ENCODE measurements at places on chromosomes 6 and 20.

DNA sequence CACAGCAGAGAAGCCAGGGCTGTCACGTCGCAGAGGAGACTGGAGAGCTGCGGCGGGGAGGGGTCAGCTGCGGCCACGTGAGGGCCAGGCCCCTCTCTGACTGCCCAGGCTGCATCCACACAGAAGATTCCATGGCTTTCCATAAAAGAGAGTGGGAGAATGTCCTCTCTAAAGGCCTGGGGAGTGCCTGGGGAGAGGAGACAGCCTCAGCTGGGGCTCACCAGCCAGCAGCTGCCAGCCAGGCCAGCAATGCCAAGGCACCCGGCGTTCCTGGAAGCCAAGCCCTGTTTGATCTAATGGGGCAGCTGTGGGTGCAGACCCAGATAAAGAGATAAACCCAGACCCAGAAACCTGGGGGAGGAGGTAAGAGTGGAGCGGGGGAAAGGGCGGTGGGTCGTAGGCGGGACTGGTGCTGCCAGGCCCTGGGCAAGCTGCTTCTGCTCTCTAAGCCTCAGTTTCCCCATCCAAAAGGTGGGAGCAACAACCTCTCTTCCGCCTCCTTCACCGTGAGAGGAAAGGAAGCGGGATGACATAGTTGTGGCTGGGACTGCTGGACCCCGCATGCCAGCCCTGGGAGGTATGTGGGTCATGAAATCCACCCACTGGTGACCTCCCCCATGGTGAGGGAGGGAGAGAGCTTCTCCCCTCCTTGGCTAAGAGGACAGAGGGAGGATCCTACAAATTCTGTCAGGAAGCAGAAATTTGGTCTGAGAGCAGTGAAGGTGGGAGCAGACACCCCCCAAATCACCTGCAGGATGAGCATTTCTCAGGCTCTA is 3.1 kb upstream of the OSBPL2 start:
- DNase-seq: no peak

DNA sequence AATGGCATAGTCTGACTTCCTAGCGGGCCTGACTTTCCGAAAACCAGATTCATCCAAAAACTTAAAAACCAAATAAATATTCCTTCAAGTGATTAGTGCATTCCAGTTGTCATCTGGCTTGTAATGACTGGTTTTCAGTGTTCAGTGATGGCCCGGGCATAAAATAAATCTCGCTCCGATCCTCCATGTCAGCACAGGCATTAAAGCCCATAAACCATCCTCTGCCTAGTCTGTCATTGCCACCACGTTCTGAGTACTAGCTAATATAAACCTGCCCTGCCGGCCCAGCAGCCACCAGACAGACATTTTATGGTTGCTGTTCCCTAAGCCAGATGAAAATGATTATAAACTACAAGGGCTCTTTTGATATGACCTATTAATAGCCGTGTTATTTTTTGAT is 232.3 kb upstream of the GMDS start:
- no peak for DNase-seq

- DNase-seq: no peak
Measured at GRCh38 chr6:6714953-6715352, 126.4 kb downstream of the LY86 start.

DNA sequence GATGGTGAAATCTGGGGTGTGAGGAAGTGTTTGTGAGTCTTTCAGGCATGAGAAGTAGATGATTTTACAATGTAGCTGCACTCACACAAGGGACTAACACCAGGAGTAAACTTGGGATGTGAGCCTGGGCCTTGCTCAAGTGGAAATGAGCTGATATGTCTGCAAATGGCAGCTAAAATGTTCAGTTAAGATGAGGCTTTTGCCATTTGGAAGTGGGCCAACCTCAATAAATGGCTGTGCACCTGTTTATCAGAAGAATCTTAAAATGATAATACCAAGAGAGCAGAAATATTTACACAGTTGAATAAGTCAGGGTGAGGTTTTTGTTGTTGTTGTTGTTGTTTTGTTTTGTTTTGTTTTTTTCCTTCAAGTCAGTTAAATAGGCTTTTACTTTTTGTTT is 25.7 kb upstream of the KLHL31 start:
- DNase-seq: no peak

DNA sequence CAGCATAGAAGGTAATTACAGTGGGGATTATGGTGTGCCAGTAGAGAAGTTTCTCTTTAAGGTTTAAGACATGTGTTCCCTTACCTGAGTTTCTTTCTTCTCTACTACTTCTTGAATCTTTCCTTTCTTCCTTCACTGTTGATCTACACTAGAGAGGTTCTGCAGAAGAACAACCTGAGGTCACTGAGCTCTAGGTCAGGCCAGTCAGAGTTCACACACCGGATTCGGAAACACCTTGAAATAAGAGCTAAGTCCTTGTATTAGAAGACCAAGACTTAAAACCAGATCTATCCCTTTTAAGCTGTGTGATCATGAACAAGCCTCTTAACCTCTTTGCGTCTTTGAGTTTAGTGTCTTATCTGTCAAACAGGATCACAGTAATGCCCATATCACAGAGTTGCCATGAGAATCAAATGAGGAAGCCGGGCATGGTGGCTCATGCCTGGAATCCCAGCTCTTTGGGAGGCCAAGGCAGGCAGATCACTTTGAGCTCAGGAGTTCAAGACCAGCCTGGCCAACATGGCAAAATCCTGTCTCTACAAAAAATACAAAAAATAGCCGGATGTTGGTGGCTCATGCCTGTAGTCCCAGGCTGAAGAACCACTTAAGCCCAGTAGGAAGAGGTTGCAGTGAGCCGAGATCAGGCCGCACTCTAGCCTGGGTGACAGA is 22.0 kb upstream of the TGM3 start:
- no peak for DNase-seq

DNA sequence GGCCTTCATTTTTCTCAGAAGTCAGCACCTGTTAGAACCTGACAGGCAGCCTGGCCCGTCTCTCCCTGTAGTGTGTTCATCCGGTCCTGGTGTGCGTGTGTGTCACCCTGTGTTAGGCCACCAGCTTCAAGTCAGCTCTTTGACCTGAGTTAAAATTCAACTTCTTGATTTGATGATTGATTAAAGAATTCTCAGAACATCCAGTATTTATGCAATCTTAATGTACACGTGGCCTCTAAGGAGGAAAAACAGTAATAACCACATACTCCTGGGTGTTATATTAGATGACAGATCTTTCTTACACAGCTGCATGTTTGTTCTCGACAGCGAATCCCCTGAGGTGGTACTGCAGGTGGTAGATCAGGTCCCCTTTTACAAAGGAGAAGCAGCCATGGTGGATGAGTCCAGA is 19.1 kb upstream of the TMEM217 start:
- DNase-seq: no peak

DNA sequence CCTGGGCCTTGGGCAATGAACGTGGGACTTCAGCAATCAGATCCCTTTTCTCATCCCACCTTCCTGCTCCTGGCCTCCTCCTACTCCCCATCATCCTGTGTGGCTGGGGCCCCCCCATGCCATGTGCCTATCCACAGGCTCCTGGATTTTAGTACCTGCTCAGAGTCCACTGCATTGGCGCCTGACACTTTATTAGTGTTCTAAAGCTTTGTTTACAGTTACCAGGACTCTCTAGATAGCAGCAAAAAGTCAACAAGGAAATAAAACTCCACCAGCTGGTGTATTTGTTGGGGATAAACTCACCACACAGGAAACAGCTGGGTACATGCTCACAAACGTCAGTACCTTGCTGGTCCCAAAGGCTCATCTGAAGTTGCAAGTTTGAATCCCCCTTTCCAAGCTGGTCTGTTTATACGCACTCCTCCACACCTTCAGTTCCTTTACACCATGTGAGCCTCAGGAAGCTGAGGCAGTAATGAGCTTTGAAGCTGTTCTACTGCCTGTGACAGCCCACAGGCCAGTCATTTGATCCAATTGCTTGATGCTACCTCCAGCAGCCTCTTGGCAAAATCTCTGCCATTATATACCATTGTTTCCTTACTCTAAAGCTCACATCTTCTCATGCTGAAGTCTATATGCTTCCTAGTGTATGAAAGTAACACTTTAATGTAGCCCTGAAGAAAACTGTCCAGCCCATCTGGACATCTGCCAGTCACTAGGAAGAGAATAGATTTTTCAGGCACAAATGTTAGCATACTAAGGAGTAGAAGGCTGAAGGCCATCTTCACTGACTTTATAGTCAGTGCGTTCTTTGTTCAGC is 76.6 kb downstream of the ANKEF1 start:
- no peak for DNase-seq

- no peak for DNase-seq
Measured at GRCh38 chr6:53765270-53765669, 29.5 kb upstream of the LRRC1 start.

GRCh38 chr6:118939683-118940082 is 4.7 kb upstream of the MCM9 start:
- no peak for DNase-seq

- DNase-seq: no peak
Measured at GRCh38 chr6:87200469-87201175, 45.3 kb downstream of the ZNF292 start.

- DNase-seq: no peak
Measured at GRCh38 chr6:9979996-9980395, 434.9 kb downstream of the TFAP2A start.

GRCh38 chr6:4259391-4259790 is 124.0 kb upstream of the ECI2 start:
- no peak for DNase-seq

- DNase-seq: no peak
Measured at GRCh38 chr20:1827974-1828785, 67.0 kb upstream of the SIRPA start.

DNA sequence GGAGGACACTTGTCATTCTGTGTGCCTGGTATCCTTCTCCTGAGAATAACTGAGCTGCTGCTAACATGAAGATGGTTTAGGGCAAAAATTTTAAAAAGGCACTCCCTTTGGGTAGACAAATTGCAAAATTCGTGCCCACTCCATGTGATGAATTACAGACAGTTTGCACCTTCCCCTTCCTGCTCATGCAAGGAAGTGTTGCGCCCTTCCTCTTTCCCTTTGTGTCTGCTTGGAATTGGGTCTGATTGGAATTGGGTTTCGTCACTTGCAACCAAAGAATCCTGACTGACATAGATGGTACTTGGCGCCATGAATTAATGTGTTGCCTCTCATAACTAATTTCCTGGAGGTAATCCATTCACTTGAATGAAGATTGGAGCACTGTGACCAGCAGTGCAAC is 62.3 kb upstream of the SHLD1 start:
- no peak for DNase-seq

- no peak for DNase-seq
Measured at GRCh38 chr6:35668096-35668495, 20.6 kb downstream of the FKBP5 start.

DNA sequence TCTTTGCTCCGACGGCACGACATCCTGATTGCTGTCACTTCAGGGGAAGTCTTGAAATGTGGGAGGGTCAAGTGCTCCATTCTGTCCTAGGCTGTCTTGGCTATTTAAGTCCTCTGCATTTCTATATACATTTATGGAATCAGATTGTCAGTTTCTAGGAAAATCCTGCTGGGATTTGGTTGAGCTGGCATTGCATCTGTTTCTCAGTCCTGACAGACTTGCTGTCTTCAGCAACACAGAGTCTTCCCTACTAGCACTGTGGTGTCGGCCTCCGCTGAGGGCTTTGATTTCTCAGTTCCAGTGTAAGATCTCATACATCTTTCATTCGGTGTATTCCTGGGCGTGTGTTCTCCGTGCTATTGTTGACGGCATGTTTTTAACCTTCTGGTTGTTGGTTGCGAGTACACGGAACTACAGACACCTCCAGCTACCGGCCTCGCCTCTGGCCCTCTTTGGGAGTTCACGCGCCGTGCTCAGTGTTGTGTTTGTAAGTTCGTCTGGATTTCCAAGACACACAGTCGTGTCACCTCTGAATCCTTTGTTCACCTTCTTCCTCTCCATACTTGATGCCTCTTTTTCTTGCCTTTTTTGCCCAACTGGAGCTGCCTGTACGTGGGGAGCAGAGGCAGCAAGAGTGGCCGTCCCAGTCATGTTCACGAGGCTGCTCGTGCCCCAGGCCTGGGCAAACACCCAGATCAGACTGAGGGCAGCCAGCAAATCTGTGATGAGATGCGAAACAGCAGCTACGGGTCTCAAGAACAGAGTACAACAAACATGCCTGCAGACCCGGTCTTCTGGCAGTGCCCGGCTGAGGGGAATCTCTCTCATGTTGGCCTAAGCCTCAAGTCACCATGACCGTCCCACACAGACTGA is 92.8 kb downstream of the TAF4 start:
- no peak for DNase-seq

- no peak for DNase-seq
Measured at GRCh38 chr6:97195117-97195516, 87.9 kb downstream of the MMS22L start.

DNA sequence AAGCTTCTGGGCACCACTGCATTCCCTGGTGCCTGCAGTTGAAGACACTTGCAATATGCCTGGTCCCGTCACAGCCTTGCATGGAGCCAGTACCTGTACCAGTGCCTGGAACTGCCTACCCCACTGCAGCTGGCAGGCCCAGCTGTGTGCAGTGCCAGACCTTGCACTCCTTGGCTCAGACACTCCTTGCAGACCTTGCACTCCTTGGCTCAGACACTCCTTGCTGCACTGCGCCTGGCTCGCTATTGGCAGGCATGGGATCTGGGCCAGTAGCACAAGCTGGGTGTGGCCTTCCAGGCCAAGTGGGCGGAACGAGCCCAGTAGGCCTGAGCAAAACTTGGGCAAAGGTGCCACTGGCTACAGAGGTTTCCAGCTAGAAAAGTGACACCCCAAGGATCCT is 1189.1 kb downstream of the GRIK2 start:
- no peak for DNase-seq

GRCh38 chr6:14897831-14898230 is 348.0 kb upstream of the JARID2 start:
- DNase-seq: no peak

DNA sequence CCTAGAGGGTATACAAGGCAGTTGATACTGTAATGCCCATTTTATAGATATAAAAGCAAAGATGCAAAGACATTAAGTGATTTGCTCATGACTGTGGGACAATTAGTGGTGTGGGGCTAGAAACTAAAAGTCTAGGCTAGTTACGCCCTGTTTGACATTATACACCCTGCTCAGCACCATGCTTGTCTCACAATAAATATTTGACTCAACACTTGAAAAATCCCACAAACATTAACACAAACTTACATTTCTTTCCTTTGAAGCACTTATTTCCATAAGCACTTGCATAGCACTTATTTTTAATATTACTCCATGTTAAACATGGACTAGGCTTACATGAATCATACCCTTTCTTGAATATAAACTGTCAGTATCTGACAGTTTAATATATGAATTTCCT is 36.5 kb upstream of the SNRPB2 start:
- DNase-seq: no peak

- no peak for DNase-seq
Measured at GRCh38 chr20:51176876-51177275, 154.0 kb upstream of the KCNG1 start.

DNA sequence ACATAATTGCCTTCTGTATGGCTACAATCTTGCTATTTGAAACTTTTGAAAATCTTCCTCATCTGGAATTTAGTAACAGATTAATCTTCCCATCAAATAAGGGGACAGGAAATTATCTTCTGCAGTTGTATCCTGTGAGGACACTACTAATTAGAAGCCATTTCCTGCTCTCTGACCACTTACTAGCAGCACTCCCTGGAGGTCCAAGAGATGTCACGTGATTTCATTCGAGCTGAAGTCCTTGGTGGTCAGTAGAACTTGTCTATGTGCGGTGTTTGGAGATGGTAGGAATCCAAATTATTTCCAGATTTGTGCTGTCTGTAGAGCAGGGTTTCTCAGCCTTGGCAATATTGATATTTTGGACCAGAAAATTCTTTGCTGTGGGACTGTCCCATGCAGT is 202.5 kb downstream of the TFAP2B start:
- DNase-seq: no peak

- no peak for DNase-seq
Measured at GRCh38 chr6:75286955-75287354, 2.4 kb upstream of the TMEM30A start.
